ENCODE measurements at places on chromosomes 12 and 14.

GRCh38 chr12:31859232-31859977 lies 99.8 kb upstream of the RESF1 start:
- no peak for DNase-seq

DNA sequence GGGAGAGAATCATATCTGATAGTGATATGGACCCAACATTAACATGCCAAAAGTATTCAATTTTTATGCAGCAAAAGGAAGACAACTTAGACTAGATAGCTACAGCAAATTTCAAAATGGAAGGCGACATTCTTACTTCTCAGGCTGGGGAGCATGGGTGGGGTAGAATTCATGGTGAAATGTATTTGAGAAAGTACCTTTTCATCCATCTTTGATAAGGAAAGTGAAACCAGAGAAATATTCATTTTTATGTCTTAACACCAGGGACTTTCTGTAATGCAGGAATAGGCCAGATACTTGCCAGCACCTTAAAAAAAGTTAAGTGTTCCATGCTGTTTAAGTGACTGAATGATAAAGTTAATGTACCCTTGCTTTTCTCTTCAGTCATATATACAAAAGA lies 13.4 kb downstream of the BTG1 start:
- no peak for DNase-seq

DNA sequence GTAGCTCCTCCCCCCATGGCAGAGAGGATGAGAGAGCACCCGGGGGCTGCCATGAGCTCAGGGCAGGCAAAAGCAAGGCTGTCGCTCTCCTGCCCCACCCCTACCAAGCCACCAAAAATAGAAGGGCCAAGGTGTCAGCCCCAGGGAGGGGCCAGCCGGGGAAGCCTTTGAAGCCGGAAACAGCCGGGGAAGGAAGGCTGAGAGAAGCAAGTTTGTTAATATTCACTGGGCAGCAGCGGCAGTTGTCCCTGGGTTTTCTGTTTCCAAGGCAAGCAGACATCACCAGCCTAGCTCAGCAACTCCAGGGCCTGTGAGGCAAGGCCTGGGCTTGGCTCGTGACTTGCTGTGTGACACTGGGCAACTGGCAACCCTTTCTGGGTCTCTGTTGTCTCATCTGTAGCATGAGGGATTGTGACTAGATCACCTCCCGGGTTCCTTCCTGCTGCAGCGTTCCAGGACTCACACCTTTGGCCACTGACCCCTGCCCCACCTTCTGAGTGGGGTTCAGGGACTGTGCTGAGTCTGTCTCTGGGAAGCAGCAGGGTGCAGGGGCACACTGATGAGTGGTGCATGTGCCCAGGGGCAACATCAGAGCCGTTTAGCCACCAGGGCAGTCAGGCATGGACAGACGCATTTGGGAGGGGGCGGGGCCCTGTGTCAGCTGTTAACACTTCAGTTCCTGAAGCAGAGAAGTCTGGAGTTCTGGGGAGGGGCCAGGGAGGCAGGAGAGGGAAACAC lies 24.3 kb downstream of the SYNDIG1L start:
- DNase-seq: peak; percentile 19

GRCh38 chr12:67598598-67598997 lies 49.9 kb upstream of the DYRK2 start:
- DNase-seq: no peak

DNA sequence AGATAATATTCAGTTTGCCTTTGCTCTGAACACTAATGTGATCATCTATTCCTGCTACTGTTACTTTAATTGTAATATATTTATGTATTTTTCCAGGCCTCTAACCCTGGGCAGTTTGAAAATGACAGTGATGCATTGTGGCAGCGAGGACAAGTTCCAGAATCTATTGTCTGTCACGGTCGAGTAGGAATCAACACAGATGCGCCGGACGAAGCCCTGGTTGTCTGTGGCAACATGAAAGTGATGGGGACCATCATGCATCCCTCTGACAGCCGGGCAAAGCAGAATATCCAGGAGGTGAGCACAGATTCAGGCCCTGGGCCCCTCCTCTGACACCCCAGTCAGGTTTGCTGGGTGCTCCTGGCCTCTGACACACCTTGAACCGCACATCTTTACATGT lies 78.5 kb downstream of the MYRFL start:
- no peak for DNase-seq

Data from activated naive CD4-positive, alpha-beta T cell (primary cell).